H1 (cell line): ENCODE measurements at places on chromosomes 11 and 22. TPM values are rescaled to one million over a fixed set of nuclear protein-coding genes. Genes with fewer than 3 reads are reported as not detected.

The ZDHHC8 gene
- total RNA-seq, result 64.0 and 65.6 TPM in 2 replicates

The PRG3 gene
- not detected in 2 replicates for total RNA-seq

The OR6A2 gene
- total RNA-seq, result 0.10 and 0.20 TPM in 2 replicates

The NXPE1 gene
- not detected in 2 replicates for total RNA-seq

The ZC3H12C gene
- 2.7 and 2.9 TPM in 2 replicates for total RNA-seq

The C11orf97 gene
- not detected in 2 replicates for total RNA-seq

The CASP1 gene
- total RNA-seq, result not detected in 2 replicates

DNA sequence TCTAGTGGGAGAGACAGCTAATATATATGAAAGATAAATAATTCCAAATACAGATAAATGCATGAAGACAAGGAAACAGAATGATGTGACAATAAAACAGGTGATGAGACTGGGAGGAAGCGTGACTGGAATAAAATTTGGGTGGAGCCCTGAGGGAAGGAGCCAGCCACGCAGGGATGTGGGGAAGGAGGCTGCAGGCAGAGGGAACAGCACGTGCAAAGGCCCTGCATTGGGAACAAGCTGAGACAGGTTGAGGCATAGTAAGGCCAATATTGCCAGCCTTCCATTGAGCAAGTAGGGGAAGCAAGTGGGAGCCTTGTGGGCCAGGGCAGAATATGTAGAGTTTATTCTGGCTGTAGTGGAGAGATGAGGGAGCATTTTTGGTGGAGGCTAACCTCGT, 107.5 kb upstream of the CRYBB3 start:
- no peak overlapping the region for H3K4me3 ChIP-seq
- DNase-seq, result no peak
- H3K27ac ChIP-seq, result no peak overlapping the region

- DNase-seq, result no peak
- no peaks in the 10 kb centered on the region; the same call in 1 of the 2 replicates for H3K27me3 ChIP-seq
- no peak overlapping the region for H3K27ac ChIP-seq
- H3K4me1 ChIP-seq, result no peaks in the 10 kb centered on the region
- H3K36me3 ChIP-seq, result no peaks in the 10 kb centered on the region
- H3K4me3 ChIP-seq, result no peak overlapping the region
Observed at GRCh38 chr11:69734841-69735240, 31.0 kb upstream of the FGF19 start.

- peak; percentile 60 for DNase-seq
- no peaks in the 10 kb centered on the region for H3K36me3 ChIP-seq
- no peak overlapping the region for H3K4me3 ChIP-seq
- no peak overlapping the region for H3K27ac ChIP-seq
Observed at GRCh38 chr11:83612891-83613766, 327.0 kb upstream of the CCDC90B start.

GRCh38 chr11:132072044-132072857, 701.8 kb downstream of the NTM start:
- no peaks in the 10 kb centered on the region for H3K36me3 ChIP-seq
- H3K4me1 ChIP-seq, result peaks cover 2% of the 10 kb centered on the region; the same call in 1 of the 2 replicates
- DNase-seq, result peak; percentile 25
- no peaks in the 10 kb centered on the region for H3K27me3 ChIP-seq
- H3K4me3 ChIP-seq, result no peak overlapping the region

DNA sequence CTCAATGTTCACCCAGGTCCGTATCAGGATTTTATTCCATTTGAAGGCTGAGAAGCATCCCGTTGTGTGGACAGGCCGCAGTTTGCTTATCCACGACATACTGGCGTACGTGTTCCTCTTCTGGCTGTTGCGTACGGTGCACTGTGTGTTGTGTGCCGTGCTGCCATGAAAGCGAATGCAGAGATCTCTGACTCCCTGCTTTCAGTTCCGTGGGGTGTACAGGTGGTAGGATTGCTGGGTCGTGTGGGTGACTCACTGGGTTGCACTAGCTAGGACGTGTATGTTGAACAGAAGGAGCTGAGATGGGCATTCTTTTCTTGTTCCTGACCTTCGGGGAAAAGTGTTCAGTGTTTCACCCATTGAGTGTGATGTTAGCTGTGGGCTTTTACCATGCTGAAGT, 10.3 kb downstream of the SELENOO start:
- no peak for DNase-seq
- H3K4me3 ChIP-seq, result no peak overlapping the region
- H3K4me1 ChIP-seq, result no peaks in the 10 kb centered on the region
- H3K27me3 ChIP-seq, result no peaks in the 10 kb centered on the region
- peaks cover 22% of the 10 kb centered on the region for H3K36me3 ChIP-seq

DNA sequence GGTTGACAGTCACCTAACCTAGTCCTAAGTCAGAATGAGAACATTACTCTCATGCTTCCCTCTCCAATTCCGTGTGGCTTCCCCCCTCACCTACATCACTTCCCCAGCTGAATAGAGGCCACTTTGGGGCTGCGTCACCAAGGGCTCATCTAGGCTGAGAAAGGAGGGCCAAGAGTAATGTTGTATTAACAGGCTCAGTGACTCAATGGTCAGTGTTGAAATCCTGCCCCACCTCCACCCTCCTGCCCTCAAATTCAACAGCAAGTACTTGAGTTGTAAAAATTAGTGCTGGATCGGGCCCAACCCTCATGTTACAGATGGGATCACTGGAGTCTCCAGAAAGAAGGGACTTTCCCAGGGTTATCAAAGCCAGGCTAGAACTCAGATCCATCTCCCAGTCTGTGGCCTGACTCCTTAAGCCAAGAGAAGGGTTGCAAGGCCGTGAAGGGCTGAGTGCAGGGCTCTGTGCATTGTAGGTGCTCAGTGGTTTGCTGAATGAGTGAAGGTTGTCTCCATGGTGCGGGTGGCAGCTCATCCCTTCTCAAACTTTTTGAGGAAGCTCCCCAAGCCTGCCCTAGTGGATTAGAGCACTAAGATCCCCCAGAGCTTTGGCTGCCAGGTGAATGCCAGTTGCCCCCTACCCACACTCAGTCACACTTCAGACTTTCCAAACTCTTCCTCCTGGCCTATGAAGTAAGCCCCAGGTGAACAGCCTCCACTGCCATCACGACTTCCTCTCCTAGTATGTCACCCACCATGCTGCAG, 3.2 kb downstream of the DGAT2 start:
- H3K4me3 ChIP-seq, result no peak overlapping the region
- no peak overlapping the region for H3K27ac ChIP-seq
- peaks cover 44% of the 10 kb centered on the region for H3K27me3 ChIP-seq
- peaks cover 12% of the 10 kb centered on the region for H3K4me1 ChIP-seq
- no peak for DNase-seq
- H3K36me3 ChIP-seq, result no peaks in the 10 kb centered on the region

DNA sequence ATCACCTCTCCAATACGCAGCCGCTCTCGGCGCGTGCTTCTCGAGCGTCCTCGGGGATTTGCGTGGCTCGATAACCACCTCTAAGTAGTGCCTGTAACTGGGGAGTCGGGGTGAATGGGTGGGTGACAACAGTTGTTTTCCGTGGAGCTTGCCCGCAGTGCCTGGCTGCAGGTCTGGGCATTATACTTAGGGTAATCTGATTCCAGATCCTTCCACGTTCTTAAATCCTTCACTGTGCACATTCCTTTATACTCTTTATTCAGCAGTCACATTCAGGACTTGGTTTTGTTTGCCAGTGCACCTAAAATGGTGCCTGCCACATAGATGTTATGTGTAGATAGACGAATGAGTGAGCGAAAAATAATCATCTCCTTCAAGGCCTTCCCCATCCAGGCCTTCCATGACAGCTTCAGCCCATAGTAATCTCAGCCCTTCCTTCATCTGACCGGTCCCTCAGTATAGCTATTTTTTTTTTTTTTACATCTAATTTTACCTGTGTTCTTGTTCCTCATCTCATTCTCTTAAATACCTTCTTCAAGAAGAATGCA, 602 bp downstream of the NAT10 start:
- H3K4me1 ChIP-seq, result no peaks in the 10 kb centered on the region
- H3K4me3 ChIP-seq, result peak overlapping the region; percentile 95
- peak overlapping the region; percentile 95 for H3K27ac ChIP-seq
- H3K36me3 ChIP-seq, result peaks cover 31% of the 10 kb centered on the region
- H3K27me3 ChIP-seq, result no peaks in the 10 kb centered on the region
- DNase-seq, result no peak

DNA sequence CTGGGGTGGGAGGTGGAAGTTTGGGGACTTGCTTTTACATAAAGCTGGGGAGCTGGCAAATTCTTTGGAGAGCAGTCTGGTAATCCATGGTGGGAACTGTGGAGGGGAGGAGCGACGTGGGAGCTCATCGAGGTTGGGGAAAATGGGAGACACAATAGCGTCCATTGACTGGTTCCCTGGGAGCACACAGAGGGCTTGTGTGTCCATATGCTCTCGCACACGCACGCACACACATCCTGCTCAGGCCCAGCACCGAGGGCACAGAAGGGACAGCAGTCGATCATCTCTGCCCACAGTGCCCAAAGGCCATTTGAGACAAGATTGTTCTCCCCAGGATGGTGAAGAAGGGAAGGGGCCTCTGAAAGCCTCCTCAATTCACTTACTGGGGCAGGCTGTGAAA, 53.7 kb downstream of the FBXO7 start:
- no peaks in the 10 kb centered on the region; the same call in 1 of the 2 replicates for H3K36me3 ChIP-seq
- H3K4me1 ChIP-seq, result no peaks in the 10 kb centered on the region
- no peak overlapping the region for H3K27ac ChIP-seq
- H3K4me3 ChIP-seq, result no peak overlapping the region

DNA sequence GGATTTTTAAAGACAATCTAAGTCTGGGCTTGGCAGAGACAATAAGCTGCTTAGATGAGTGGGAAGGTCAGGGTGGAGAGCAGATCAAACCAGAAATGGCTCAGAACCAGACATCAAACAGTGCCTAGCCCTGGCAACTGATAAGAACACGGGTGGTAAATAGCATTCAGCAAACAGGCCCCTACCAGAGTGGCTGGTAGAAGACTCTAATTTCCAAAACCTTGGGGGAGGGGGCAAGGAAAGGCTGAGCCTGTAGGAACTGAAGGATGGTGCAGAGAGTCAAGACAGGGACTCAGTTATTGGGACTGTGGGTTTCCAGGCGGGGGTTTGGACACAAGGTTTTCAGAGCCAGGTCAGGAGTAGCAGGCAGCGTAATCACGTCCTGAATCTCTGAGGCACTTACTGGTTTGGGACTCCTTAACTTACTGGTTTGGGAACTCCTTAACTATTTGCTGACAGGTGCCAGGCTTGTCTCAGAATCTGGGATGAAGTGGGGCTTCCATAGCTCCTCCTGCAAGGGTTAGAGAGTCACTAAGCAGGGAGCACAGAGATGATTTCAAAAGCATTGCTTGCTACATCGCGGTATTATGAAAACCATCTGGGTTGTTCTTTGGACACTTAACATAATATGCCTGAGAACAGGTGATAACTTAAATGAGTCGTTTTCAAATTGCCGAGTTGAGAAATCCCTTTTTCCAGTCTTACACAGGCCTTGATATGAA, 5.7 kb upstream of the ABTB2 start:
- no peak overlapping the region for H3K4me3 ChIP-seq
- peaks cover 4% of the 10 kb centered on the region; the same call in 1 of the 2 replicates for H3K4me1 ChIP-seq
- no peak overlapping the region for H3K27ac ChIP-seq
- DNase-seq, result no peak
- H3K36me3 ChIP-seq, result no peaks in the 10 kb centered on the region
- peaks cover 3% of the 10 kb centered on the region; the same call in 1 of the 2 replicates for H3K27me3 ChIP-seq

DNA sequence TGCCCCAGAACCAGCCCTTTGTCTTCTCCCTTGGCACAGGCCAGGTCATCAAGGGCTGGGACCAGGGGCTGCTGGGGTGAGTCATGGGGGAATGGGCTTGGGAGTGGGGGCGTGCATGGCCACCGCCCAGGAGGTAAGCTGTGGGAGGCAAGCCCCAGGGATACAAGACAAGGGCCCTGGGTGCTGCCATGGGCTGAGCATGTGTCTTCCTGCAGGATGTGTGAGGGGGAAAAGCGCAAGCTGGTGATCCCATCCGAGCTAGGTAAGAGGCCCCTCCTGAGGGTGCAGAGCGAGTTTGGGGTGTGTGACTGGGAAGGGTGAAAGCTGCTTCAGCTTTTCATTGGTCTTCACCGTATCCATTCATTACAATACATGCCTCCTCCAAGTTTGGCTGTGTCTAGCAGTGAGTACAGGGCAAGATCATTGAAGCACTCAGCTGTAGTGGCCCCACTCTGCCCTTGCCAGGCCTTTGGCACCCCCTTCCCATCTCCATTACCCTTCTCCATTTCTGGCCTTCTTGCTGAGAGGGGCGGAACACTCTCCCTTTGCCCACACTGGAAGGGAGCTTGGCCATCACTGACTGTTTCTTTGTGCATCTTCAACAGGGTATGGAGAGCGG, 2.5 kb downstream of the FKBP2 start:
- no peak overlapping the region for H3K27ac ChIP-seq
- no peaks in the 10 kb centered on the region for H3K27me3 ChIP-seq
- H3K4me3 ChIP-seq, result no peak overlapping the region
- peaks cover 13% of the 10 kb centered on the region for H3K4me1 ChIP-seq
- no peaks in the 10 kb centered on the region for H3K36me3 ChIP-seq

GRCh38 chr22:29083933-29084591, 11.2 kb downstream of the KREMEN1 start:
- H3K36me3 ChIP-seq, result no peaks in the 10 kb centered on the region
- no peak overlapping the region for H3K27ac ChIP-seq
- no peak overlapping the region for H3K4me3 ChIP-seq
- peaks cover 2% of the 10 kb centered on the region; the same call in 1 of the 2 replicates for H3K4me1 ChIP-seq

DNA sequence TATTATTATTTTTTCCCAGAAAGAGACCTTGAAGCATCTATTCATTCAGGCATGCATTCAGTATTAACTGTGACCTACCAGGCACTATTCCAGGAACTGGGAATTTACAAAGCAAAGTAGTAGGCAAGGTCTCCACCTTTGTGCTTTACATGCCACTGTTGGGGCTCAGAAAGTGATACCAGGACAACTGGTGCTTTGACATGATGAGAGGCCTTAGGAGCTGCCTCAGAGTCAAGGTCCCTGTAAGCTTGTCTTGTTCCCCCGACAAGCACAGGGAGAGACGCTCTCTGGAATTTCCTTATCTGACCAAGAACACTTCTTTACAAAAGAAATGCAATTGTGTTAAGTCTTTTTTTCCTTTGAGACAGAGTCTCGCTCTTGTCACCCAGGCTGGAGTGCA, 2.3 kb upstream of the HMOX1 start:
- peaks cover 22% of the 10 kb centered on the region for H3K4me1 ChIP-seq
- DNase-seq, result no peak
- H3K27ac ChIP-seq, result no peak overlapping the region
- H3K27me3 ChIP-seq, result no peaks in the 10 kb centered on the region; the same call in 1 of the 2 replicates
- no peaks in the 10 kb centered on the region for H3K36me3 ChIP-seq

GRCh38 chr22:29587938-29588699, 7.2 kb upstream of the NIPSNAP1 start:
- no peak for DNase-seq
- no peaks in the 10 kb centered on the region for H3K36me3 ChIP-seq
- no peaks in the 10 kb centered on the region for H3K4me1 ChIP-seq
- H3K27ac ChIP-seq, result no peak overlapping the region
- H3K27me3 ChIP-seq, result no peaks in the 10 kb centered on the region
- H3K4me3 ChIP-seq, result no peak overlapping the region

DNA sequence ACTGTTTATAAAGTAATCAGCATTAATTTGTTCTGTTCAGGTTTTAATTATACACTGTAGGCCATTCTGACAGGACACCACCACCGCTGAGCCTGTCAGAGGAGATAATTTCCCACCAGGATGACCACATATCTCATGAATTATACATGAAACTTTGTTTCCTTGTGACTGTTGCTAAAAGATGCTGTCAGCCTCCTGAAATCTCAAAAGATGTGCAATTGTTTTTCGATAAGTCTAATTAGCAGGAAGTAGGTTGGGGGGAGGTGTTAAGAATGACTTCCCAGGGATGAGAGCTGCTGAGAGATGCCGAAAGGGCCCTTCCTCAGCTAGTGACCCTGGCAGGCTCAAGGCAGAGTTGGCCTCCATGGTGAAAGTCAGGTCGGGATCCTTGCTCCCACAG, 485.4 kb downstream of the SOX6 start:
- no peak overlapping the region for H3K27ac ChIP-seq
- DNase-seq, result no peak
- no peaks in the 10 kb centered on the region for H3K27me3 ChIP-seq
